ENCODE measurements at places on chromosomes 2 and 18.

GRCh38 chr18:44957025-44957424, 276.3 kb downstream of the SETBP1 start:
- DNase-seq = no peak

GRCh38 chr2:44496130-44496529, 134.4 kb downstream of the CAMKMT start:
- no peak for DNase-seq

- DNase-seq = no peak
Observed at GRCh38 chr2:59204040-59204439, 962.9 kb upstream of the FANCL start.

DNA sequence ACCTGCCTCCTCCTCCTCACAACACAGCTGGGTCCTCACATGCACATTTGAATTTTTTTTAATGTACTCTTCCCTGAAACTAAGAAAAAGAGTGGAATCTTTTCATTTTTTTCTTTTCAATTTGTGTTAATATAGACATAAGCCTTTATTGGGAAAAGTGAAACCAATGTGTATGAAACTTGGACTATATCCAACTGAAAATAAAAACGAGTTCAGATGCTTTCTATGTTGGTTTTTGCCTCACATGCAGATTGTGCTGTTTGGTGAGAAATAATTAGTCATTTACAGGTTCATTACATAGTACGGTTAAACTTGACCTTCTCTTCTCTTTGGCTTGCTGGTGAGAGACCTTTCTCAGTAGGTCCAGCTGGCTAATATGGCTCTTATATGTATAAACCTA, 515.2 kb upstream of the FANCL start:
- no peak for DNase-seq

DNA sequence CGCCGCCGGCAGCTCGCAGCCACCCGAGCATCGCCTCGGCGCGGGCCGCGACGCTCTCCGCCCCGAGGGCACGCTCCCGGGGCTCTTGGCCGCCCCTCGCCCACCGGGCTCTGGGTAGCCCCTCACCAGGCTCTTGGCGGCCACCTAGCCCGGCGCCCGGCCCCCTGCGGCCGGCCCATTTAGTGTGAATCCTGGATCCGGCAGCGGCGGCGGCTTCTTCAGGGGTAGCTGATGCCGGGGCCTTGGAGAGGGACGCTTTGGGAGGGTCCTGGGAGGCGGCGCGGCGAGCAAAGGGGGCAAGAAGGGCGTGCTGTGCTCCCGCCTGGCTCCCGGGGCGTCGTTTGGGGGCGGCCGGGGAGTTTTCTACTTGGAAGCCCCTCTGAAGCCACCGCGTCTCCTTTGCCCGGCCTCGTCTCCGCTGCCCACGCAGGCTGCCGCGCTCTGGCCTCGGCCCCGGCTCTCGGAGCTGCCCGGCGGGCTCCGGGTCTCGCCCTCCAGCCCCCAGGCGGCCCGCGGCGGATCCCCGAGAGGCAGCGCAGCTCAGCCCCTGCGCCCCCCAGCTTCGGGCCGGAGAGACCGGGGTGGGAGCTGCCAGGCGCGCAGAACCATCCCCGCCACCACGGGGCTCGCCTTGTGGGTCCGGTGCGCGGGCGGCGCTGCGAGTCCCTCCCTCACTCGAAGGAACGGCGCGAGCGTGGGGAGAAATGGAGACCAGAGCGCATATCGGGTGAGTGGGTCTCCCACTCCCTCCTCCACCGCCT, 509 bp downstream of the PIEZO2 start:
- peak; percentile 28 for DNase-seq

- no peak for DNase-seq
Observed at GRCh38 chr2:179645047-179645446, 216.4 kb downstream of the ZNF385B start.

DNA sequence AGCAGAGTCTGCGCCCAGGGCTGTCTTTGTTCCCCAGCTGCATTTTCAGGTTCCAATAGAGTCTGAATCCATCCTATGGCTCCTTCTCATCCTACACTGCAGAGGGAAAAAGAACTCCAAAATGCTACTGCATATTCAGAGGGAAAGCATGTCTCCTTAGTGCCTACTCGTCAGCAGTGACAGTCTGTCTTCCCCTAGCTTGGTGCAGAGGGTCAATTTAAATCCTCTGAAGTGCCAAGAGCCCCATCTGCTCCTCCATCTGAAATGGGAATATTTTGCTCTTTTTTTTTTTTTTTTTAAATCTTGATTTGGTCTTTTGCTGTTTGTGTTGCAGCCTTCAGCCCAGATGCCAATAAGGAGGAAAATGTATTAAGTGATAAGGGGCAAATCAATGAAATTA, 199.3 kb downstream of the RNF144A start:
- no peak for DNase-seq

DNA sequence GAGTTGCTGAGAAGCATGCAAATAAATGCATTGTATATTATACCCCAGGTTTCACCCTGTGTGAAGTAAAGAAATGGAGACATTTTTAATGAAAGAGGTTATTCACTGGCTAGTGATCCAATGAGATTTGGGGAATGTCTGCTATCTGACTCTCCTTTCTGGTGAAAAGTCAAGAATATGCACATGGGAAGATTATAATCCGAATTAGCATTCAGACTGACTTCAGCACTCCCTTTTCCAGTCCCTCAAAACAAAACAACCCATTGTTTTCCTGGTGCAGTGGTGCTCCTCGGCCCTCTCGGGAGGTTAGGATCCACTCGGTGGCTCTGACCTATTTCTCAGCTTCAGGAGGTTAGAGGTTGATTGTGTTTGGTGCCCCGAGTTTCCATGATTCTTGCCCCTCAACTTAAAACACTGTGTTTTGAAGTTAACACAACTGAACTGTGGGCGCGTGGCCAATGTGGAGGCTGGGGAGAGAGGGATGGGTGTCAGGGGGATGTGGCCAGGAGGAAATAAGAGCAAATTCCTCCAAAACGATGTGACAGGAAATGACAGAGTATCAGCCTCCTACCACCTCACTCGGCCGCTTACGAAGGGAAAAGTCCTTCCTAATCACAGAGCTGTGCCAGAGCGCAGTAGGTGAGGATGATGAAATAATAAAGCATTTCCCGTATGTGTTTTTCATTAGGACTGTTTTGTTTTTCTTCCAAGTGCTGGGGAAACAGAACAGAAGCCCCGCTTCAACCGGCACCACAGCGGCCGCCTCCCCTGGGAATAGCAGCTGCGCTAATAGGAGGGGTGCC, 440.1 kb downstream of the MTX2 start:
- no peak for DNase-seq

GRCh38 chr2:84972207-84972783, 1.3 kb downstream of the KCMF1 start:
- DNase-seq = no peak

DNA sequence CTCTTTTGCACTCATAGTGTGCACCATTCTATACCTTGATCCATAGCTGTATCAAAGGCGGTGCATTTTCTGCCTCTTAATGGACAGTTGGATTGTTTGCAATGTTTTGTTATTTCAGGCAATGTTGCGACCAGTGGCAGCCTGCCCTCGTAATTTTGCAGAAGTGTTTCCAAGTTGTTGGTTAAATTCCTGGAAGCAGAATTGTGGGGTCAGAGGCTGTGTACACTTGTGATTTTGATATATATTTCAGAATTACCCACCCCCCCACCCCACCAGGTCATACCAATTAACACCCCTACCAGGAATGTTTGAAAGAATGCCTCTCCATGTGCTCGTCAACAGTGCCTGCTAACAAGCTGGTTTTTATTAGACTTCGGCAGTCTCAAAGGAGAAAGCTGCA, 32.4 kb upstream of the IL1R1 start:
- no peak for DNase-seq

DNA sequence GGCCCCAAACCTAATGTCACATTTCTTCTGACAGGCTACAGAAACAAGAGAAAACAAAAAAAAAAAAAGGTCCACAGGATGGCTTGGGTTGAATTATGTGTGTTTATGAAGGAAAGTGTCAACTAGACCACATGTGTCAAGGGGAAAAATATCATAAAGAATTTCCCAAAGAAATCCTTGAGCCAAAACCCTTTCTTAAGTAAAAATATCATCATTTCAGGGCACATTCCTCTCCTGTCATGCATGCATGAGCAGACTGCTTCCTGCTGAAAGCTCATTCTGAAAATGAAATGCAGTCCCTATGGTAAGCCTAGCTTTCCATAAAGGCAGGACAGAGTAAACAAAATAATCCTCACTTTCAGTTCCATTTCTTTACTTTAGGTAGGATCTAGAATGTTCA, 85.7 kb upstream of the RBBP8 start:
- DNase-seq = no peak

DNA sequence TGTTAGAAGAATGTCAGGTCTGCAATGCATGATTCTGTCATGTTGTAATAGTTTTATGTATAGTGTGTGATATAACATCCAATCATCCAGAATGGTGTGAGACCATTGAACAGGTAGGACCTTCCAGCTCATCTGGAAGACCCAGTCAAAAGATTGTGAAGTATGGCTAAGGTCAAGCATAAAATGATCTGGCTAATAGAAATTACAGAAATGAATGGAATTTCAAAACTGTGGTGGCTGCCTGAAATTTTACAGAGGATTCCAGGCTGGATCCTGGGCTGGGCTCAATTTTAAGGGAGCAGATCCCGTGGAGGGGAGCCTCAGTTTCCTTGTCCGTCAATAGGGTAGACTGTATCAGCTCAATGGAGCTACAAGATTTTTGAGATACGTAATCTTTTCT, 39.1 kb downstream of the ACKR3 start:
- no peak for DNase-seq

GRCh38 chr18:35875566-35875965, 96.9 kb upstream of the RMP24 start:
- no peak for DNase-seq

- no peak for DNase-seq
Observed at GRCh38 chr2:224890372-224890771, 151.9 kb downstream of the DOCK10 start.

- DNase-seq = peak; percentile 57
Observed at GRCh38 chr2:136206613-136207012, 88.7 kb upstream of the CXCR4 start.

DNA sequence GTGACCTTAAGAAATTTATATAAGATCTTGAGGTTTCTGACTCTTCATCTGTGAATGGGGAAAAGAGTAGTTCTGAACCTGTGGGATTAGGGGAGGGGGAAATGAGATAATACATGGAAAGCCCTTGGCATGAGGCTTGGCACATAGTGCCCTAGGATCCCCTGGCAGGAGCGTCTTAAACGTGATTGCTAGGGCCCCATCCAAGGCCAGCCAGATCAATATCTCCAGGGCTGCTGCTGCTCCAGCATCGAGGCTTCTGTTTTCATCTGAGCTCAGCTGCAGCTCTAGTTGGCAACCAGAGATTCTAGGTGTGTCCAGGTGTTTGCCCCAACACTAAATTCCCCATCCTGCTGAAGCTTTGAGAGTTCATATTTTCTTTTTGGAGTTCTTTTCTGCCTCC, 71.0 kb downstream of the IL1R2 start:
- DNase-seq = no peak

GRCh38 chr2:145265244-145265643, 745.3 kb upstream of the ZEB2 start:
- no peak for DNase-seq

- no peak for DNase-seq
Observed at GRCh38 chr2:136012315-136012714, 26.9 kb upstream of the DARS1 start.

DNA sequence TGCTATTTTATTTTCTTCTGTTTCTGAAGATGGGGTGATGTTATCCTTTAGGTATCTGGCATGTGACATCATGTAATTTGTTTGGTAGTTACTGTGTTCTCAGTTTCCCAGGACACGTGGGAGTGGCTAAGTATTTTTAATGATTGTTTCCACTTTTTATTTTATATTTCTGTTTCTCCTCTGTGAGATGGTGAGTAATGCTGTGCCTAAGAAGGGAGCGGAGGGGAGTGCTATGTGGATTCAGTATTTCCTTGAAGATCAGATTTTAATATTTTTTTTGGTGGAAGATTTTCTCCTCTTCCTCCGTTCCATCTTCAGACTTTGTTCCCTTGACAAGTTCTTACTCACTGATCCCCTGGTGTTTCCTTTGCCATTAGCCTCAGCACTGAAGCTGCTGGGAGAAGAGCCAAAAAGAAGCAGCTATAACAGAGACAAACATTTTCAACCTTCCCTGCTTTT, 180.0 kb upstream of the MMADHC start:
- DNase-seq = no peak

- no peak for DNase-seq
Observed at GRCh38 chr2:63594660-63595059, 5.9 kb downstream of the MDH1 start.

- DNase-seq = no peak
Observed at GRCh38 chr2:219386532-219387280, 1.0 kb downstream of the DNPEP start.

- DNase-seq = peak; percentile 33
Observed at GRCh38 chr2:84800194-84800805, 80.6 kb downstream of the TRABD2A start.

DNA sequence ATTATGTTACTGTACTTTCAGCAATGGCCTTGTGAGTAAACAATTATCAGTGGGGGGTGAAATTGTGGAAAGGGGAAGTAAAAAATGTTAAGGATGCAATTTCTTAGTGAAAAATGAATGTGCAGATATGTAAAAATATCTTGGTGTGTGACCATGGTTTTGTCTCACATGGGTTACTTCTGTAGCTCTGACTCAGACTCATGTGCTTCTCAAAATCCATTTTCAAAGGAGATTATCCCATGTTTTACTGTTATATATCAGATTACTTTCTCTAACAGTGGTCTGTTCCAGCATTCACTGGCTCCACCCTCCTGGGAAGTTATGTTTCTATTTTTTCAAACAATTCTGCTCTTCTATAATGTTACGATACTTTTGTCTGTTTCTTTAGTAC, 298.2 kb upstream of the COL3A1 start:
- no peak for DNase-seq

DNA sequence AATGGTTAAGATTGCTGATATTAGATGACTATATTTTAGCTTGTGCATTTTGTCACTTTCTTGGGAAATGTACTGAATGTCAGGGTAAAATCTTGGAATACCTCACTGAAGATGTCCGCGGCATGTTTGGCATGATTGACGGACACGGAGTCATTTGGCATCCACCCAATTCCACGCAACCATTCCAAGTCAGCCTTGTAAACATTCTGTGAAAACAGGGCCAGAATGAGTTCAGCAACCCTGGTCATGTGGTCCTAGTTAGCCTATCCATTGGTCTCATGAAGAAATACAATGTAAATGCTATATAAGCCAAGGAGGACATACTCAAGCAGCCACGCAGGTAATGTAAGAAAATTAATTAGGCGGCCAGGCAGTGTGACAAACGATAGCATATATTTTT, 159.5 kb downstream of the RIF1 start:
- no peak for DNase-seq

- no peak for DNase-seq
Observed at GRCh38 chr2:7812231-7812995, 869.4 kb upstream of the ID2 start.

- DNase-seq = no peak
Observed at GRCh38 chr2:48346124-48346536, 183.8 kb upstream of the STON1 start.
